Trophoblast cell (in vitro differentiated cells and primary cell): ENCODE measurements at places on chromosomes 1 and 21.

- DNase-seq, result peak; percentile 4
These were observed 485 bp downstream of the SIPA1L2 start for GRCh38 chr1:232629250-232630046.

DNA sequence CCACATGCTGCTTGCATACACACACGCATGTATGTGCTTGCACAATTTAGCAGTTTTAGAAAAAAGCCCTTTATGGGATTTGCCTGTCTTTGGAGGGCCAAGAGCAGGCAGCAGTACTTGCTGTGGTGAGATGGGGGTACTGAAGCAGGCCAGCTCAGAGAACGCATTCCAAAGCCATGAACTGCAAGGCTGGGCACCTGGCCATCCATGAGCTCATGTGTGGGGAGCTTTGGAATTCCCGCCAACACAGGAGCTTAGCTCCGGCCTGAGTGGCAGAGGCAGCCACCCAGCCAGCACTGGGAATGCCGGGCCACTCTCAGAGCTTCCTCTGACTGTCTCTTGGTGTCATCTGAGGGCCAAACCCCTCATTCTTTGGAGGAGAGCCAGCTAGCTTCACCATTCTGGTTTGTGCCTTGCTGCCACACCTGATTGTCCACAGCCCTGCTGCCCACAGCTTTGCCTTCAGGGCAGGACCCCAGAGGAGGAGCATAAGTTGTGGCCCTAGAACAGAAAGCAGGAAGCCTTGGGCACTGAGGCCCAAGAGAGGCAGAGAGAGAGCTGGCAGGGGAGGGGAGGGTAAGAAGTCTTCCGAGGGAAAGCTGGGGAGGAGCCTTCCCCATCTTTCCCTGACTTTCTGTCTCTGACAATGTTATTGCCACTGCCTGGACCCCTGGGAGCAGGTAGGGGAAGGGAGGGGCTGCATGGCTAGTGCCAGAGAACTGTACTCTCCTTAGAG, 92.1 kb upstream of the POU3F1 start:
- no peak for DNase-seq

- DNase-seq, result peak; percentile 93
These were observed 3.3 kb upstream of the NECTIN4 start for GRCh38 chr1:161092621-161093028.

GRCh38 chr1:219837274-219837993, 90.9 kb downstream of the SLC30A10 start:
- peak; percentile 79 for DNase-seq

DNA sequence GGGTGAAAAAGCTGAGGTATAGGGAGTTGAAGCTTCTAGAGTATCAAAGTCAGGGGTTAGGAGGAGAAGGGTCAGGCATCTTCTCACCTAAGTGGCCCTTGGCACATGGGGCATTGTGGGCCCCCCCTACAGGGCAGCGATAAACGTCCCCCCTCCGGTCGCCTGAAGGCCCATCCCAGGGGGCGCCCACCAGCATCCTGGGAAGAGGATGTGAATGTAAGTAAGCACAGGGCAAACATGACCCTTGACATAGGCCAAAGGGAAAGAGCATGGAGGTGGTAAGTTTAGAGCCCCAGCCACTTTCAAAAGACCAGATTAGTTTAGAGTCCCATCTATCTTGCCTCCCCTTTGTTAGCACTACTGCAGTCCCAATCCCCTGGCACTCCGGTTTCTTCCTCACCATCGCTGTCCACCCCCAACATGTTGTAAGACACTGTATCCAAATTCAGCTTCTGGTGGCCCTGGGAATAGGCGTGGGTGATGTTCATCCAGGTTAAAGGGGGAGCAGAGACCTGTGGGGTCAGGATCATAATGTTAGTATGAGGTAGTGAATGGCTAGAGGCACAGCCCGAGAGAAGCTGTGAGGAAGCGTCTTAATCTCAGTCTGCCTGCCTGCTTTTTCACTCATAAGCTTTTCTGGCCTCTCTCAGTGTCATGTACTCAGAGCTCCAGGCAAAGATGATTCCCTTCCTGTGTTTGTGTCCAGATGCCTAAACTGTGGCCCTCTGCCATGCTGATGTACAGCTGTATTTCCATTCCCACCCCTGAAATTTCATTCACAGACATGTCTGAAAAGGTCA, 2.7 kb downstream of the ITGA10 start:
- no peak for DNase-seq

DNA sequence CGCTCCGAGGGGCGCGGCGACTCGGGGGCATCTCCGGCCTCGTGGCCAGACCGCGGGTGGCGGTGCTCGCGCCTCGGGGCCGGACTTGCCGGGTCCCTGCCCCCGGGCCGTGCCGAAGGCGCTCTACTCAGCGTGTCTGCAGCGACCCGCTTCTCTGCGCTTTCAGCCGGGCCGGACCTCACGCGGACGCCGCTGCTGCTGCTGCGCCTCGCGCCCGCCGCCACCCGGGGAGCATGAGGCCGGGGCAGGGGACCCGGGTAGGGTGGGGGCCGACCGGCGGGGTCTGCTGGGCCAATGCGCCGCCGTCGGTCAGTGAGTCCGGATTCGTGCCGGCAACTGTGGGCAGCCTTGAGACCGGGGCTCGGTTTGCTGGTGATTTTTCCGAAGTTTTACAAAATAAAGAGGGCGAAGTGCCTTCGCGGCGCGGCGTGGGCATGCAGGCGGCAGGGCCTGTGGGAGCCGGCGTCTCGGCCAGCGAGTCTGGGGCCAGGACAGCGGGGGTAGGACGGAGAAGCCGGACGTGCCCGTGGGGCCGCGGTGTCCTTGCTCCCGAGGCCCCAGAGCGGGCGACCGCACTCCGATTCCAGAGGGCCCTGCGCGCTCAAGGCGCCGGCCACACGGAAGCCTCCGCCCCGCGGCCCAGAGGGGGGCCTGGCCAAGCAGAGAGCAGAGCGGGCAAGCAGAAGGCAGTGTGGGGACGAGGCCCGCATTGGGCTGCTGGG, 749 bp downstream of the FAM163A start:
- DNase-seq, result no peak

DNA sequence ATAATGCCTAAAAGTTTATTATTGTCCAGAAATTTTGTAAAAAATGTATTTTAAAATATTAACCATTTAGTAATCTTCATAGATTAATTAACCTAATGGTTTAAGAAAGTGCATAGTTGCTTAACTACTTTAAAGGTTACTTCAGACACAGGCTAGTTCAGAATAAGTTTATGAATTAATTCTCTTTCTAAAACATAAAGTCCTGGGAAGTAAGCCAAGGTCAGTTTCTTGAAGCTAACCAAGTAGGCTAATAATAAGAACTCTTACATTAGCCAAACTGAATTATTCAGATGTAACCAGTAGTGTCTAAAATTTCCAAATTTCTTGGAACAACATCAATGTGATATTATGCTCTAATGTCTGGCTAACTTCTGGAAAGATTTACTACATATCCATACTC, 790.4 kb downstream of the NCAM2 start:
- no peak for DNase-seq

DNA sequence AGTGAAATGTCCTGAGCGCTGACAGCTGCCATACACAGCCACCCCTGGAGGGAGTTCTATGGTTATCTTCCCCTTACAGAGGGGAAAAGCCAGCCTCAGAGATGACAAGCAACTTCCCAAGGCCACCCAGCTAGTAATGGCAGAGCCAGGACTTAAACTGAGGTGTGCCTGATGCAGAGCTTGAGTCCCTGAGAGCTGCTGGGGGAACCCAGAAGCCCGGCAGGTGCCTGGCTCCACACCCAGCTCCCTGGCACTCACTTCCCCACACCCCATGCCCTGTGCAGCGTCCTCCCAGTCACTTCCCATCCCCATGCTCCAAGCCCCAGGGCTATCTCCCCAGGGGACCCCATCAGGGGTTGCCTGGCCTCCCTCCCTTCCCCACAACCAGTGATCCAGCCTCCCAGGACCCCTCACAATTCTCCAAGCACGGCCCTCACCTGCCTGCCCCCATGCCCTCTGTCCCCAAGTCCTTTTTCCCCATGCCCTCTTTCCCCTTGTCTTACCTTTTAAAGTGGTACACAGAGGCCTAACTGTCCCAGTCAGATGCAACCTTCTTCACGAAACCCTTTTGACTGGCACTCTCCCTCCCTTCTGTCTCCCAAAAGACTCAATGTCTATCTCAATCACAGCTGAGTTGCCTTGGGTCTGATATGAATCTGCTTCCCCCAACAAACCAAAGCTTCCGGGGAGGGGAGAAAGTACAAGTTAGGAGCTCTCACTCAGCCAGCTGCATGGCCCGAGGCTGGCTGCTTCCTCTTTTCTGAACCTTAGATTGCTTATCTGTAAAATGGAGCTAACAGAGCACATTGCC, 39.8 kb upstream of the LRP8 start:
- DNase-seq, result no peak

- no peak for DNase-seq
These were observed 104.0 kb upstream of the ESRRG start for GRCh38 chr1:216827251-216827650.

GRCh38 chr1:22500471-22500870, 48.8 kb downstream of the ZBTB40 start:
- no peak for DNase-seq

DNA sequence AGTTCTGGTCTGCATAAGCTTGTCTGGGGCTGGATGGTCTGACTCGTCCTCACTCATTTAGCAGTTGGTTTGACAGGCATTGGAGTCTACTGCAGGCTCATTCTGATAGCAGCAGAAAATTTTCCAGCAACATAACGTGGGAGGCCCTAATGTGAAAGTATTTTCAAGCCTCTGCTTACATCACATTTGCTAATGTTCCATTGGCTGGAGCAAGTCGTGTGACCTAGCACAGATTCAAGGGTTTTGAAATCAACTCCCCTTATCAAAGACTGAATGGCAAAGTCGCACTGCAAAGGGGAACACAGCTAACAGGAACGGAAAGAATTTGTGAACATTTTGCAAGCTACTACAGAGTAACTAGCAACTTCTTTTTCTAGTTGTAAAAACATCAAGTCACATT, 2.3 kb upstream of the USH2A start:
- DNase-seq, result no peak

- DNase-seq, result no peak
These were observed 368.2 kb downstream of the CAMTA1 start for GRCh38 chr1:7153464-7153863.

GRCh38 chr1:221470000-221470698, 271.7 kb downstream of the DUSP10 start:
- DNase-seq, result peak; percentile 33

- no peak for DNase-seq
These were observed 62.2 kb downstream of the CAPZB start for GRCh38 chr1:19423130-19423529.

- DNase-seq, result peak; percentile 91
These were observed 71.8 kb downstream of the PBX1 start for GRCh38 chr1:164630626-164631396.

GRCh38 chr1:235024711-235025421, 103.8 kb downstream of the TOMM20 start:
- no peak for DNase-seq

GRCh38 chr1:230048322-230048721, 18.7 kb upstream of the GALNT2 start:
- peak; percentile 67 for DNase-seq

DNA sequence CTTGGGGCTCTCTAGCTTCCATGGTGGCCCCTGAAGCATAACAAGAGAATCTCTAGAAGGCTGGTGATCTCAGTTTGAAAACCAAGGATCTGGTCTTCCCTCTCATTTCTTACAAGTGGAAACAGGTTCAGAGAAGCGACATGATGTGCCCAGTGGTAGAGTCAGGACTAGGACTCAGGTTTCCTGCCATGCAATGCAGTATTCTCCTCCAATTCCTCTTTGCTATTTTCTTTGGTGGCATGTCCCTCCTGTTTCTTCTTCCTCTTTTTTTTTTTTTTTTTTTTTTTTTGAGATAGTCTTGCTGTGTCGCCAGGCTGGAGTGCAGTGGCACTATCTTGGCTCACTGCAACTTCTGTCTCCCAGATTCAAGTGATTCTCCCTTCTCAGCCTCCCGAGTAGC, 195.6 kb upstream of the C1orf105 start:
- no peak for DNase-seq

- no peak for DNase-seq
These were observed 3.3 kb upstream of the AGPAT3 start for GRCh38 chr21:43861706-43862105.

GRCh38 chr1:16237343-16237830, 404 bp upstream of the CPLANE2 start:
- no peak for DNase-seq

GRCh38 chr1:87787551-87787950, 458.9 kb downstream of the LMO4 start:
- DNase-seq, result no peak

DNA sequence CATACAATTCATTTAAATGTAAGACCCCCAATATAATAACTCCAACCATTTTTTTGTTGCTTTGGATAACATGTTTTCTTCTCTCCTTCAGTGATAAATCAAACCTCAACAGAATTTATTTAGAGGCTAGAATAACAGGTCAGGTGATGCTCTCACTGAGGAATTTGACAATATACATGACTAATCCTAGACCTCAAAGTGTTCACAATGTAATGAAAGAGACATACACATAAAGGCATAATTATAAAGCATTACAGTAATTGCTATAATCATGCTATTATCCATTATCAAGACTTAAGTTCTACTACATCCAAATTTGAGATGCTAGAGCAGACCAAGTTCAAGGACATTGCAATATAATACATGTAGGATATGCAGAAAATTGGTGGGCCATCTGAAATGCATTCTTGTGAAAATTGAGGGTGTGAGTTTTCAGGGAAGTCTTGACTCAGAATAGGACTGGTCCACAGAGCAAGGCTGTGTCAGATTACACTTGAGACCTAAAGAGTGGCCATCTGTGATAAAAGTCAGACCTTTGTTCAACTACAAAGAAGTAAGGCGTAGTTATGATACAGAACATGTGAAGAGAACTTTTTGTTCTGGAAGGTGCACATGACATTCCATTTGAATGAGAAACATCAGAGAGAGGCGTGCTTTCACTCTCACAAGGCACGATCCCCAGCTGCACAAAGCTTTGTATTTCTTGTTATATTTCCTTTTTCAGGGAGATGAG, 45.5 kb downstream of the UTP25 start:
- no peak for DNase-seq

DNA sequence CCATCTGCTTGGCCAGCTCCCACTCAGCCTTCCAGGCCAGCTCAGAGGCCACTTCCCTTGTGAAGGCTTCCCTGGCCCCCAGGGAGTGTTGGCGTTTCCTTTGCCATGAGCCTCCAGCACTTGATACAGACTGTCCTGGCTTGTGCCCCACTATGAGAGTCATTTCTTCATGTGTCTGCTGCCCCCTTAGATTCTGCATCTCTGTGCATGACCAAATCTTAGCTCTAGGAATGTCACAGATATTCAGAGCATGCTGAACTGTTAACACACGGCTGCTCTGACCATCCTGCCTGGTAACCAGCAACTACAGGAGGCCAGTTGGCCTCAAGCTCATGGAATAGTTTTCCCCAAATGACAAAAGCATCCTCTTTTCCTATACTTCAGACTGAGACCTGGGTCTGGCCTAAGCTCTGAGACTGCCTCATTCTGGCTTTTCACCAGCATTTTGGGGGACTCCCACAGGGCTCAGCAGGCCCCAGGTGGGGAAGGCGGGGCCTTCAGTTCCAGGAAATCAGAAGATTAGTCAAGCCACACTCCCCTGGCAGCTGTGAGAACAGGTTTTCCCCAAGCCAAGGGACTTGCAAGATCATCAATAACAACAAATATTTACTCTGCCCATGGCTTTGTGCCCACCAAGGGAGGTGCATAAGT, 182.6 kb upstream of the EDN2 start:
- DNase-seq, result no peak

GRCh38 chr1:221089803-221090202, 210.6 kb downstream of the HLX start:
- no peak for DNase-seq

- DNase-seq, result peak; percentile 92
These were observed 25.0 kb downstream of the SRSF4 start for GRCh38 chr1:29156543-29157268.

GRCh38 chr1:90354704-90355103, 359.8 kb downstream of the ZNF326 start:
- DNase-seq, result no peak

GRCh38 chr1:187928288-187928687, 1099.5 kb downstream of the PLA2G4A start:
- DNase-seq, result peak; percentile 22
